Hematopoietic multipotent progenitor cell treated with erythropoietin and hydrocortisone succinate and interleukin-3 and kit ligand, for 17 days (in vitro differentiated cells): ENCODE measurements at places on chromosomes 11 and 22.

DNA sequence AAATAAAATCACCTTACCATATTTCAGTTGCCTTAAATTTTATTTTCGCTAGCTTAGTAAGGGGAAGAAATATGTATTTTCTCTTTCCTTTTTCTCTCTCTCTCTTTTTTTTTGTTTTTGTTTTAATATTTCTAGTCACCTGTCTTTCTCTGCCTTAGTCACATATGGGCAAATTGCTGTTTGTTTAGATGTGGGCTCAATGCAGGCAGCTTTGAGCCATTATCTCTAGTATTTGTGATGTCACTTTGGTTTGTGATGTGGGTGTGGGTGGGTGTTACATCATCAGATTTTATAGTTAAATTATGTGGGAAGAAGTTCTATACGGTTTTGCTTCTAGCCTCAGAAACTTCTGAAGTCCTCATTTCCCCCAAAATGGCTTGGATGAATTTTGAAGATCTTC lies at the start of gene C22orf31:
C22orf31 (minus strand) TSS at position 59 of the 400 bp plus-strand sequence; CDS start at position 20, 39 bp downstream.
- DNase-seq = no peak

- no peak for DNase-seq
Measured at GRCh38 chr11:110128161-110128560, 35.0 kb downstream of the ZC3H12C start.

DNA sequence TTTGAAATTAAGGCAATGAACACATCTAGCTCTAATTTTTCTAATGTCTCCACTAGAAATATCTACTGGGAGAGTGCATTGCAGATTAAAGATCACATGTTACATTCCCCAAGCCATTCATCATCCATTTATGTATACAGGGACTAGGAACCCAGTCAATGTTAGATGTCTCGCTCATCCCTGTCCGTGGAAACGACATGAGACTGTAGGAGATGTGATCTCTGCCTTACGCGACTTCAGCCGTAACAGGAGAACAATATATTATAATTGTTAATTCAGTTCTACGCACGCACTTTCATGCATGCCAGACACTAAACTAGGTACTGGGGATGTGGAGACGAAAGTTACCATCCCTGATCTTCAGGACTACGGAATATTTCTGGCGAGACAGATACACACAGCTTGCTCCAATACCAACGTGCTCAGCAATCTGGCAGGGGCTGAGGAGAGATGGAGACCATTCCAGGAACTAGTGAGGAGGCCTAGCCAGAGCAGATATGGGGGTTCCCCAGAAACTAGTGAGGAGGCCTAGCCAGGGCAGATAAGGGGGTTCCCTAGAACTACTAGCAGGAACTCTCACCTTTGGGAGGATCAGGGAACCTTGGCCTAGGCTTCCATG lies 706 bp downstream of the DCPS start:
- no peak for DNase-seq

DNA sequence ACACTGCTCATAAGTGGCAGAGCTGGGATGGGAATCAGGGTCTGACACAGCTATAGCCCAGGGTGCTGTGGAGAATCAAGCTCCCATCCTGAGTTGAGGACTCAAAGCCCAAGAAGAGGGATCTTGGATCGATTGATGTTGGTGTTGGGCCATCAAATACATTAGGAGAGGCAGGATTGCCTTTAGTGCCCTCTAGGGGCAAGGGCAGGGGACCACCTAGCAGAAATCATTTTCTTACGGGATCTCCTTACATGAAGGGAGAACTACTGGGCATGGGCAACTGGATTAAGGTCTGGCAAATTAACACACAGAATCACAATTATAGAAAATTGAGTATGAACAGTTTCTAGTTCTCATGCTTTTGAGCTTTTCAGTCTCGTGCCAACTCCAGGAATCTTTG lies 24.9 kb upstream of the EMSY start:
- peak; percentile 16 for DNase-seq

GRCh38 chr11:132361011-132361550 lies 990.7 kb downstream of the NTM start:
- DNase-seq = no peak

DNA sequence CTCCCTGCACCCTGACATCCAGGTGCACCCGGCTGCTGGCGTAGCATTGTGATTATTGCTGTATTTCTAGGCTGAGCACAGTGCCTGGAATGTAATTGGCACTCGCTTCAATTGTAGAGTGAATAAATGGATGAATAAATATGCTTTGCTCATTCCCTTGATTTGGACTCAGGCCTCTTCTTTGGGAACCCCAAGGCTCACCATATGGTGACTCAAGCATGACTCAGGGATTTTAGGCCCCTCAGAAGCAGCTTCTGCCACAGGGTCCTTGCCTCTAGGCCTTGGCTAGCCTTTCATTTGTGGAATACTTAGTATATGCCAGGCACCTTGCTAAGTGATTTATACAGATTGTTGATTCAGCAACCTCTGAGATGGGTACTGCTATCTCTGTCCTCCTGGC lies 78.9 kb downstream of the GRIK4 start:
- DNase-seq = no peak

DNA sequence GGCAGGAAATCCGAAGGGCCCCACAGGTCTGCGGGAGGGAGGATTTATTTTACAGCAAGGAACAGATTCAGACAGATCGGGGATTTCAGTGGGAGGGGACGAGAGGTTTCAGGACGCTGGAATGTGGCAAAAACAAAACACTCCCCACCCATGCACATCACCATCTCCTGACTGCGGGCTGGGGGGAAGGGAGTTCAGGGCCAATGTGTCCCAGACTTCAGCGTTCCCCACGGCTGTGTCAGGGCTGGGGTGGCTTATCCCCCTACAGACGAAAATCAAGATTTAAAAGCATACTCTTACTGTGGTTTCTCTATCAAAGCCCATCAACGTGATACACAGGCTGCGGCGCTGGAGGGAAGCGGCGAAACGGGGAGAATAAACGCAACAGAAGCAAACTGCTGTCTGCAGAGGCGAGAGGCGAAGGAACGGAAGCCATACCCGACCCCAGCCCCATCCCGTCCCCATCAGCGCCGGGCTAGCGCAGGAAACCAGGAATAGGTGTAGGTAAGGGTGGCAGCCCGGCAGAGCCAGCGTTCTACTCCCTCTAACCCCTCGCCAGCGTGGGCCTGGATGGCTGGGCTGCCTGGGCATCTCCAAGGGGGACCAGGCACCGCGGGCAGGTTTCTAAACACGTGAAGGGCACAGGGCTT lies 2.7 kb downstream of the TENM4 start:
- no peak for DNase-seq

DNA sequence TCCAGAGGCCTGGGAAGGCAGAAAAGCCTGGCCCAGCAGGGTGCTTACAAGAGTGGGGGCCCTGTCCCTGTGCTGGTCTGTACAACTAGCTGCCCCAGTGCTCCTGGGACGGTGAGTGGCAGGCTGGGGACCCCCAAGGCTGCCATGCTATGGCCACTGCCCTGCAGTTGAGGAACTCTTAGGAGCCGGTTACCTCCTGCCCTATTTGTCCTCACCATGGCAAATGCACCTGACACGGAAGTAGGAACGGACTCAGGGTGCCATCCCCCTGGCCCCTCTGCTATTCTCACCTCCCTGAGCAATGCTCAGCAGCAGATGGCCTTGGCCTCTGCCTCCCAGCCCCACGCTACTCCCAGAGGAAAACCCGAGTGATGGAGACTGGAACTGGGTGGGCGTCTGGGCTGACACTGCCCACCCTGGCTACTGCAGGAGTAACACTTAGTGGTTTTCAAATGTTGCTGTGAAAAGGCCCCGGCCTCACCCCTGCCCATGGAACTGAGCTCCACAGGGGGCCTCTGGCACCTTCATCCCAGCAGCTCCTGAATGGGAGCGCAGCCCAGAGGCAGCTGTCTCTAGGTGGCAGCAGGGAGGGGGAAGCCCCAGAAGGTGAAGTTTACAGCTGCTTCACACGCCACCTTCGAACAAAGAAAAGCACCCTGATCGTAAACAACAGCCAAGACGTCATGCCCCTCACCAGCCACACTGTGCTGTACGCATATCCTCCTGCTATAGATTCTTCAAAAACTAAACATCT lies 105.3 kb downstream of the CTTN start:
- DNase-seq = no peak

- no peak for DNase-seq
Measured at GRCh38 chr22:37925767-37926166, 19.7 kb downstream of the MICALL1 start.

DNA sequence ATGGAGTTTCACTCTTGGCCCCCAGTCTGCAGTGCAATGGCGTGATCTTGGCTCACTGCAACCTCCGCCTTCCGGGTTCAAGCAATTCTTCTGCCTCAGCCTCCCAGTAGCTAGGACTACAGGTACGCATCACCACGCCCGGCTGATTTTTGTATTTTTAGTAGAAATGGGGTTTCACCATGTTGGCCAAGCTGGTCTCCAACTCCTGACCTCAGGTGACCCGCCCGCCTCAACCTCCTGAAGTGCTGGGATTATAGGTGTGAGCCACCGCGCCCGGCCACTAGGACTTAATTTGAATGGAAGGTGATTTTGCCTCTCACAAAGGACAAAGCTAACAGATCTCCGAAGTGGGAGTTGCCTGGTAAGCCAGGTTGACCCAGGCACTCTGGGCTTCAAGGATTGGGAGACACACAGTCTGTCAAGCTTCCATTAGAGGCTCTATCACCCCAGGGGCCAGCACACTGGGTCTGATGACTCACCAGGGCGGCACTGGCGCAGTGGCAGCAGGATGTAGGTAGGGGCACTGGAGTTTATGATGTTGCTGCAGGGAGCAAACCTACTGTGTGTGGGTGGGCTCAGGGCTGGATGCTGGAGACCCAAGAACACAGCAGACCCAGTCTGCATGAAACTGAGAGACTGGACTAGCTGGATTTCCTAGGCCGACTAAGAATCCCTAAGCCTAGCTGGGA lies 17.8 kb upstream of the KCTD14 start:
- DNase-seq = no peak

GRCh38 chr22:35464399-35464798 lies 64.5 kb downstream of the MCM5 start:
- DNase-seq = no peak

DNA sequence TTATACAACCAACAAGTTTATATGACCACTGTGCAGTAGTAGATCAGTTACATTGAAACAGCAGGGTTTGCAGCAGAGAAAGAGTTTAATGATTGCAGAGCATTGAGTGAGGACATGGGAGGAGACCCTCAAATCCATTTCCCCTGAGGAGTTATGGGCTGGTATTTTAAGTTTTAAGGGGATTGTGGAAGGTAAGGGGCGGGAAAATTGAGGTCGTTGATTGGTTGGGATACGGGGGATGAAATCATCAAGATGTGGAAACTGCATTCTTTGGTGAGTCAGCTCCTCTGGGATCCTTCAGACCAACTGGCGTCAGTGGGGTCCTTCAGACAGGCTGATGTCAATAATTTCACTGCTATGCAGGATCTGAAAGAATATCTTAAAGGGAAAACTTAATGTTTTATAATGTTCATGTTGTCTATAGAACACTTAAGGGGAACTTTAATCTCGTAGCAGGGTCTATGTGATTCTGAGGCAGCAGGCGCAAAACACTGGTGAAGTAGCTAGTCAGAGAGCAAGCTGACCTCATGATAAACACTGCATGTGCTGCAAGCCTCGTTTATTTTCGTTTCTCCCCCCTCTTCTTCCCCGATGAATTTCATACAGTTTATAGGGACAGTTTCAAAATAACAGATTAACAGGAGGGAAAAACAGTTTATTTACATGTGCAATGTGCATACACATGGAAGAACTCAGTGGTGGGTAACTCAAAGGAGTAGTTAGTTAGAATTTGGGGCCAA lies 17.4 kb upstream of the BACE1-AS start:
- no peak for DNase-seq

- no peak for DNase-seq
Measured at GRCh38 chr11:16049611-16050010, 306.7 kb downstream of the SOX6 start.

GRCh38 chr11:88158081-88158480 lies 17.2 kb downstream of the RAB38 start:
- no peak for DNase-seq

DNA sequence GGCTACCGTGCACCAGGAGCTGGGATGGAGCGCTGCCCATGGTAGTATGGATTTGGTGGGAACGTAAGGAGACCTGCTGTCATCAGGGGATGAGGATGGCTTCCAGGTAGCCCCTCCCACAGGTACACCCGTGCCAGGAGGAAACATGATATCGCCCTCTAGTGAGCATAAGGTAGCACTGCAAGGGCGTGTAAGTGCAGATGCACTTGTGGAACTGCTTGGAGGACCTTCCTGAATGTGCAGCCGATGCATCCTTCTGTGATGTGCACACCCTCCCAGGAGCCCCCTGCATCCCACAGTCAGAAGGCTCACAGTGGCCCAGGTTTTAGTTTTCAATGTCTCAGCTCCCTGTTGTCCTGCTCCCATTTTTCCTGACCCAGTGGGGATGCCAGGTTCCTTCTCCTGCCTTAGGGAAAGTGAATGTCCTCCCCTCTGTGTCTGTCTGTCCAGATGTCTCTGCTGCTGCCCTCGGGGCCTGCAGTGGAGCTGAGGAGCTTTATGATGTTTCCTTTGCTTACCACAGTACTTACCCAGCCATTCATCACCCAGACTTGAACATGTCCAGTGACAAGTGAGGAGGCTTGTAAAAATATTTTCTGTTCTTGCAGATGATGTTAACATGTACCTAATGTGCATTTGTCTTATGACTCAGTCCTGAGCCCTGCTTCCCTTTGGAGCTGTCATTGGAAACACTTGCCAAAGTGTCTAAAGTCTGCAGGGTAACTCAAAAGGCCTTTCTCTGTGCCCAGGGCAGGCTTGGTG lies 49.2 kb downstream of the DBX1 start:
- DNase-seq = peak; percentile 65

DNA sequence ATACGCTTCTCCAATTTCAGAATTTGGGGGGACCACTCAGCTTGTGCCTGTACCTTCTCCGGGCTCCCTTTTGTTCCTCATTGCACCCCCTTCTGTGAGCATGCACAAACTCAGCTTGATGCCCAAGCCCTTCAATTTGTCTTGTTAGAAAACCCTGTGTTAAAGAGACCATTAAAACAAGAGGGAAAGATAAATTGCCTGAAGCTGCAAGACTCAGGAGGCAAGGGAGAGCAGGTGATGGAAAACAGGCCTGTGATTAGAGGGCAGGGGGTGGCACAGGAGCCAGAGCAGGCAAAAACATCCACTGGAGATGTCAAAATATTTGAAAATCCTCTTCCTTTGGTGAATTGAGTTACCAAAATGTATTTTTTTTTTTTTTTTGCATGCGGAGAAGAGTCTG lies 121.7 kb downstream of the MIAT start:
- DNase-seq = no peak

DNA sequence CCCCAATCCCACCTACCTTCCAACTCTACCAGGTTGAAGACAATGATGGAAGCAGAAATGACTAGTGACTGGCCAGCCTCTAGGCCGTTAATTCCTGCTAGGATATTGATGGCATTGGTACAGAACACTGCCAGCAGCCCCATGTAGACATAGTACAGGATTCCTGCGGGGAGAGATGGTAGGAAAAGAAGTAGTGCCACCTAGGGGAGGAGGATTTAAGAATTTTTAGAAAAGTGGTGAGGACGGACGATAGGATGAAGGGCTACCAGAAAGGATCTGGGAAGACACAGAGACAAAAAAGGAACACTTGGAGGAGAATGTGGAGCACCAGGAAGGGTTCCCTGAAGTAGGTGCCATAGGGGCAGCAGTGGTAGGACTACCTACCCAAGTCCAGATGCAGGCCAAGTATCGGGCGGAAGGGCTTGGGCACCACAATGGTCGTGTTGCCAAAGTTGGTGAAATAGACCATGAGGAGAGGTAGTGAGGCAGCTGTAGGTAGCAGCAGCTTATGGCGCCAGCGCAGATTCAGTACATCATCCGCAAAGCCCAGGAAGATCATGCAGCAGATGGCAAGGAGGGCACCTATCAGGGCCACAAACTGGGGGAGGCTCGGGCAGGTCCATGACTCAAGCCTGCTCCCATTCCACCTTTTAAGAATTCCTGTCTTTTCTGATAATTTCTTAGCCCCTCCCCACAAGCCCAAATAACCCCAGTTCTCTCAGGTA lies 1.2 kb downstream of the DPAGT1 start:
- DNase-seq = peak; percentile 75
